ENCODE measurements at places on chromosomes 16 and 17.

DNA sequence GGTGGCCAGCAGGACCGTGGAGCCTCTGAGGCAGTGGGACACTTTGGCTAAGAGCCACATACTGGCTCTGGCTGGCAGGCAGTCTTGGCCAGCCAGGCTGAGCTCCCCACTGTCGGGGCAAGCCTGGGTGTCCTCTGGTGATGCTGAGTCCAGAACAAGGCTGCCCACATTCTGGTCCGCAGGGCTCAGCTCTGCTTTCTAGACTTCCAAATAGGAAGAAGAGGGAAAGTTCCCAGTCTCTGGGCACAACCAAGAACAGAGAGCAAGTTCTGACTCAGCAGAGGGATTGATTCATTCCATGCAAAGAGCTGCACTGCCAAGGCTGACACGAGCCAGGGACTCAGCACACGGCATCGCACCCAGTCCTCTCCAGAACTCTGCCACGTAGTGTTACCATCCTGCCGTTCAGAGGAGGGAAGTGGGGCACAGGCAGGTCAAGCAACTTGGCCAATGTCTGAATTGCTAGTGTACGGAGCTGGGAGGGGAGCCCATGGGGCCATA is 58.9 kb downstream of the NOS2 start:
- no peak for DNase-seq

DNA sequence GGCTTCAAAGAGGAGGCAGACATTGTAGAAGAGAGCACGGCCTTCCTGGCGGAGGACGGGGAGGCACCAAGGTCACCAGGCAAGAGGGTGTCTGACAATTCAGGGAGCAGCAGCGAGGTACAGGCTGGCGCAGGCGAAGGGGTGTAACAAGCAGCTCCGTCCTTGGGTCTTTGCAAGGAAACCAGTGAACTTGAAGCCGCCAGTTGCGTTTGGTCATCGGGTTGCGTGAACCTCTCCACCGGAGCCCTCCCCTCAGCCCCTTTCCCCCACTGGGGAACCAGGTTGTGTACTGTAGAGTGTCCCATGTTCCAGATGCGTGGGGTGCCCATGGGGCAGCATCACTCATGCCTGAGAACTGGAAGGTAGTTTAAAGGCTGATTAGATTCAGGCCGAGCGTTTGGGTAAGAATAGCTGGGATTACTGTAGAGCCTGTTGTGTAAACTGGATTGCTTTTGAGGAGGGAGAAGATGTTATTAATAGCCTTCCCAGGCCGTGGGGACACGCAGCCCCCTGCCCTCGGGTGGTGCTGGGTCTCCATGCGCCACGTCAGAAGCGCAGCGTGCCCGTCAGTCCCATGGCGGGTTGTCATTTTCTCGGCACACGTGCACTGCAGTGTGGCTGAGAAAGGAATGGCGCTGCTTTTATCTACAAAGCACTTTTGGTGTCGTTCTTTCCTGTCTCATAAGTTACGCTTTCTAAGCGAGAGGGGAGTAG is 2.5 kb downstream of the MRPL12 start:
- DNase-seq, result no peak

- peak; percentile 56 for DNase-seq
Observed at GRCh38 chr16:76265434-76266045, 11.7 kb upstream of the CNTNAP4 start.

GRCh38 chr17:27879987-27880608 is 13.1 kb downstream of the LYRM9 start:
- peak; percentile 77 for DNase-seq

GRCh38 chr16:81470796-81471636 is 26.4 kb downstream of the CMIP start:
- DNase-seq, result no peak

- no peak for DNase-seq
Observed at GRCh38 chr16:87065446-87066132, 251.6 kb downstream of the C16orf95 start.

DNA sequence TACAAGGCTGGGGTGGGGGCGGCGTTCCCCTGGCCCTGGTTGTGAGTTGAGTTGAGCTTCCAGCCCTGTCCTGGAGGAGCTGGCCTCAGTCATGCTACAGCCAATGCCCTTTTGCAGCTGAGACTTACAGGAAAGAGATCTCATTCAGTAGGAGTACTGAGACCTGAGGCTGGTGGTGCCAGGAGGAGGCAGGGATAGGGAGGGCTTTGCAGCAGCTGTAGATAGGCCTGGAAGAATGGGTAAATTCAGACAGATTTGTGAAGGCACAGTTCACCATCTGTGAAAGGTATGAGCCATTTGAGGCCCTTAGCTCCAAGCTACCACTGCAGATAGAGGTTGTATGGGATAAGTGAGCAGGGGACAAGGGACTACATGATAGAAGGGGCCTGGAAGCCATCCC is 5.6 kb downstream of the STX4 start:
- DNase-seq, result no peak

- DNase-seq, result peak; percentile 86
Observed at GRCh38 chr17:2058586-2059546, 4.0 kb downstream of the HIC1 start.

GRCh38 chr17:37462492-37462891 is 27.2 kb upstream of the DUSP14 start:
- DNase-seq, result no peak

DNA sequence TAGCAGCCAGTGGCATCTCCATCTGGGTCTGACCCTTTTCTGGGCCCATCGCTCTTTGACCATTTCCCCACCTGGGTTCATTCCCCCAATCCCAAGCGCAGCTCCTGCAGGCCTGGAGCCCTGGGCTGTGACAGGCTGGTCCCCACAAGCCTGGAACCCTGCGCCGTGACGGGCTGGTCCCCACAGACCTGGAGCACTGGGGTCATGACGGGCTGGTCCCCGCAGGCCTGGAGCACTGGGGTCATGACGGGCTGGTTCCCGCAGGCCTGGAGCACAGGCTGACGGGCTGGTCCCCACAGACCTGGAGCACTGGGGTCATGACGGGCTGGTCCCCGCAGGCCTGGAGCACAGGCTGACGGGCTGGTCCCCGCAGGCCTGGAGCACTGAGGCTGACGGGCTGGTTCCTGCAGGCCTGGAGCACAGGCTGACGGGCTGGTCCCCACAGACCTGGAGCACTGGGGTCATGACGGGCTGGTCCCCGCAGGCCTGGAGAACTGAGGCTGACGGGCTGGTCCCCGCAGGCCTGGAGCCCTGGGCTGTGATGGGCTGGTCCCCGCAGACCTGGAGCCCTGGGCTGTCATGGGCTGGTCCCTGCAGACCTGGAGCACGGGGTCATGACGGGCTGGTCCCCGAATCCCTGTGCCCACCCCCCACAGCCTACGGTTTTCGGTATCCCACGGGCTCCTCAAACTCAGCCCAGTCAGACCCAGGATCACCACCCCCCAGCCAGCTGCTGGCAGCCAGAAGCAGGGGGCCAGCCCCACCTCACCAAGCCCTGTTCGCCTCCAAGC is 16.6 kb downstream of the TMC6 start:
- no peak for DNase-seq

GRCh38 chr17:721540-721937 is 6.9 kb upstream of the VPS53 start:
- DNase-seq, result no peak

- no peak for DNase-seq
Observed at GRCh38 chr17:57396511-57396921, 140.2 kb downstream of the MSI2 start.

DNA sequence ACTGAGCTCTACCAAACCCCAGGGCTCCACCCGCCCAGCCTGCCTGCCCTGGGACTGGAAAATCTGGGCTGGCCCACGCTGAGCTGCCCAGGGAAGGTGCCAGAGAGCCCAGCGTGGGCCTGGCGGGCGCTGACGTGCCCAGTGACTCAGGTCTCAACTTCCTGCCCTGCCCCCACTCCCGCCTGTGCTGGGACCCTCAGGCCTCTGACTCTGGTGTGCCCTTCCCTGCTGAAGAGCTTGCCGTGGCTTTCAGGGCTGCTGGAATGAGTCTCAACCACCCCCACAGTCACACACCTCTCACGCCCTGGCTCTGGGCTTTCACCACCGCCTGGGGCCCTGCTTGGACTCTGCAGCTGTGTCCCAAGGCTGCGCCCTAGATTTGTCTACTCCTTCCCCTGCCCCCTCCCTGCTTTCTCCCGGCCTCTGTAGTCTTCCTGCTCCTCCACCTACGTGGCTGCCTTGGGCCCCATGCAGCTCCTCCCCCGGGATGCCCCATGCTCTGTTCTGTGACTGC is 10.4 kb downstream of the LLGL1 start:
- no peak for DNase-seq

Measured in KBM-7 (cell line).